CD8-positive, alpha-beta memory T cell (primary cell): ENCODE measurements at places on chromosomes 11 and 22. TPM values are rescaled to one million over a fixed set of nuclear protein-coding genes. Genes with fewer than 3 reads are reported as not detected.

- DNase-seq = no peak
Observed at GRCh38 chr11:2862395-2863275, 22.9 kb downstream of the CDKN1C start.

DNA sequence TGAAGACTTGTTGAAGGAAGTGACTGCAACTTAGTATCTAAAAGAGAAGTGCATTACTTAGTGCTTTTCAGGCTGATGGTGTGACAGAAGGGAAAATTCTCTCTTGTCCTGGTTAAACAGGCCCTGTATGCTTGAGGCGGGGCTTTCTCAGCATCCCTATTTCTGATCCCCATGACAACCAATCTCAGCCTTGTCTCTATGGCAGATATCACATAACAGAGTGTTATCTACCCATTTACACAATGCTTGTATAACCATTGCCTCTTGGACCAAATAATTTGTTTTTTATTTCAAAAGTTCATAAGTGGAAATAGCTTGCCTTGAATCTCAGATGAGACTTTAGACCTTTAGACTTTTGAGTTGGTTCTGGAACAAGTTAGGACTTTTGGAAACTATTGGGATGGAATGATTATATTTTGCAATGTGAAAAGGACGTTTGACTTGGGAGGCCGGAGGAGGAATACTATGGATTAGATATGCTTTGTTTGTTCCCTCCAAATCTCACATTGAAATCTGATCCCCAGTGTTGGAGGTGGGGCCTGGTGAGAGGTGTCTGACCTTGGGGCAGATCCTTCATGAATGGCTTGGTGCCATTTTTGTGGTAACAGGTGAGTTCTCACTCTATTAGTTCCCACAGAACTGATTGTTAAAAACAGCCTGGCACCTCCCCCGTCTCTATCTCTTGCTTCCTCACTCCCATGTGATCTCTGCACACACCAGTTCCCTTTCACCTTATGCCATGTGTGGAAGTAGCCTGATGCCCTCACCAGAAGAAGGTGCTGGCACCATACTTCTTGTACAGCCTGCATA, 3.1 kb upstream of the GLYAT start:
- DNase-seq = no peak

- DNase-seq = no peak
Observed at GRCh38 chr11:10447445-10447844, 7.6 kb upstream of the AMPD3 start.

DNA sequence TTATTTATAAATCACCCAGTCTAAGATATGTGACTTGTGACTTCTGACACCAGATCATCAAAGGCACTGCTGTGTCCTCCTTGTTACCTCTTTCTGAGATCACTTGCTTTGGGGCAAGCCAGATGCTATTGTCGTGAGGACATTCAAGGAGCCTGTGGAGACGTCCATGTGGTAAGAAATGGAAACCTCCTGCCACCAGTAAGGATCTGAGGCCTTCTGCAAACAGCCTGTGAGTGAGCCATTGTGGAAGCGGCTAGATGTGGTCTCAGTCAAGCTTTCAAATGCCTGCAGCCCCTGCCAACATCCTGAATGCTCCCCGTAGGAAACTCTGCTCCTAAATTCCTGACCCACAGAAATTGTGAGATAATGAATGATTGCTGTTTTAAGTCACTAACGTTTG, 11.7 kb upstream of the RDX start:
- no peak for DNase-seq

GRCh38 chr22:30078320-30079311, 1.6 kb upstream of the HORMAD2 start:
- no peak for DNase-seq

GRCh38 chr11:130787973-130788570, 128.2 kb downstream of the SNX19 start:
- no peak for DNase-seq

Gene OR51B5
- total RNA-seq = not detected

Gene TSSK2
- total RNA-seq = not detected

DNA sequence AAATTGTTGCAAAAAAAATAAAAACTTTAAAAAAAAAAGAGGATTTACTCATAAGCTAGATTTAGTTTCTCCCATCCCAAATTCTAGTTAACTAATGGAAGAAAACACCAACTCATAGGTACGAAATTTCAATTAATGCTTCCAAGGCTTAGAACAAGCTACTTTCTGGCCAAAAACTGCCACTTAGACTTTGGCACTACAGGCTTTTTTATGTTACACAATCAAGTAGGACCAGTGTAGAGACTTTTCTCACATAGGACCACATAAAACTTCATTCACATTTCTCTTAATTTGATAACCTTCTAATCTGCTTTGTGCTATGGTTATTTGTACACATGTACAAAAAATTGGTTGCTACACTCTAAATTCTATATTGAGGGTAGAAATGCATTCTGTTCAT, 3.1 kb downstream of the ST13 start:
- DNase-seq = no peak

GRCh38 chr11:76443268-76443980, 1.4 kb upstream of the EMSY start:
- DNase-seq = no peak

GRCh38 chr11:116984589-116984988, 113.6 kb downstream of the SIK3 start:
- DNase-seq = no peak

DNA sequence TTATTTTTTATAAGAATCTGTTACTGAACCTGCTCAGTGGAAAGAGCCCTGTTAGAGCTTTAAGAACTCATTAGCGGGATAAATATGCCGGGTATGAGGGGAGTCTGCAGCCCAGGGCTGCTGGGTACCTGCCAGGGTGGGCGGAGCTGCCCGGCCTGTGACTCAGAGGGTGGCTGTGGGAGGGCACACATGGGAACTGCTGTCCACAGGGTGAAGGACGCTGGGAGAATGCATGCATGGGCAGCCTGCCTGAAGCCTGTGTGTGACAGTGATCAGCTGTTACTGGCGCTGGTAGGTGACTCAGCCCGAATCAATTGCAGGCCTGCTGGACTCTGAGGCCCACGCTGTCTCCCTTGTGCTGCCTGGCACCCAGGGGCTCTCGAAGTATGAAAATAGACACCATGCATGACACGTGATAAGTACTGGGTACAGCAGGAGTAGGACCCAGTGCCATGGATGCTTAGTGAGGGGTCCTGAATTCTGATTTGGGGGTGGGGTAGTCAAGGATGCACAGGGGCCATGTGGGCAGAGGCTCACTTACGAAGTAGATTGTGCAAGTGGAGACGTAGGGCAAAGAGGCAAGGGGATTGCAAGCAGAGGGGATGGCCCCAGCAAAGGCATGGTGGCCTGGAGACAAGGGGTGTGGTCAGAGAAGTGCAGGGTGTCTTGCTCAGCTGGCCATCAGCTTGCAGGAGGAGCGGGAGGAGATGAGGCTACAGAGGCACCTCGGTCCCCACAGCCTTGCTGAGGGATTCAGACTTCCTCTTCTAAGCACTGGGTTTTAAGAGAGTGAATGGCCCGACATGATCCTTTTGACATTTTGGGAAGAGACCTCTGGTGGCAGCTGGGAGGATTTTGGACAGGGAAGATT, 36.5 kb downstream of the GRIK4 start:
- DNase-seq = no peak

Gene PKP3
- not detected for total RNA-seq

Gene MPPED2
- not detected for total RNA-seq

DNA sequence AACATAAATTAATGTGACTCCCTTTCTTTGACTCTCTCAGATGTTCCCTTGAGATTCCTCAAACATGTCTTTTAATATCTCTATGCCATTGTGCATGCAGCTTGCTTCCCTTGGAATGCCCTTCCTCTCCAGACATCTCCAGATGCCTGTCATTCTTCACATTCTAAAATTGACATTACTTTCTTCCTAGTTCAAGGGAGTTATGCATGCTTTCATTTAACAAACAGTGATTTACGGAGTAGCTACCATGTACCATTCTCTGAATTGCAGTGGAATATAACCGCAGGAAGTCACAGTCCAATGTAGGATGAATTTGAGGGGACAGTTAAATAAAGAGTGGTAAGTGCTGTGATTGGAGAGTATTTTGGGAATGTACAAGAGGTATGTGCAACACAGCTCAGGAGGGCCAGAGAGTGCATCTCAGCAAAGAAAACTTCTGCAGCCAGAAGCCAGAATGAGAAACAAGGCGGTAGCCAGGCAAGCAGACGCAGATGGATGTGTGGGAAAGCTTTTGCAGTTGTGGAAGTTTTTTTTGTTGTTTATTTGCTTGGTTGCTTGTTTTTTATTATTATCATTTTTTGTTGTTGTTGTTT, 18.7 kb downstream of the MMP10 start:
- no peak for DNase-seq

DNA sequence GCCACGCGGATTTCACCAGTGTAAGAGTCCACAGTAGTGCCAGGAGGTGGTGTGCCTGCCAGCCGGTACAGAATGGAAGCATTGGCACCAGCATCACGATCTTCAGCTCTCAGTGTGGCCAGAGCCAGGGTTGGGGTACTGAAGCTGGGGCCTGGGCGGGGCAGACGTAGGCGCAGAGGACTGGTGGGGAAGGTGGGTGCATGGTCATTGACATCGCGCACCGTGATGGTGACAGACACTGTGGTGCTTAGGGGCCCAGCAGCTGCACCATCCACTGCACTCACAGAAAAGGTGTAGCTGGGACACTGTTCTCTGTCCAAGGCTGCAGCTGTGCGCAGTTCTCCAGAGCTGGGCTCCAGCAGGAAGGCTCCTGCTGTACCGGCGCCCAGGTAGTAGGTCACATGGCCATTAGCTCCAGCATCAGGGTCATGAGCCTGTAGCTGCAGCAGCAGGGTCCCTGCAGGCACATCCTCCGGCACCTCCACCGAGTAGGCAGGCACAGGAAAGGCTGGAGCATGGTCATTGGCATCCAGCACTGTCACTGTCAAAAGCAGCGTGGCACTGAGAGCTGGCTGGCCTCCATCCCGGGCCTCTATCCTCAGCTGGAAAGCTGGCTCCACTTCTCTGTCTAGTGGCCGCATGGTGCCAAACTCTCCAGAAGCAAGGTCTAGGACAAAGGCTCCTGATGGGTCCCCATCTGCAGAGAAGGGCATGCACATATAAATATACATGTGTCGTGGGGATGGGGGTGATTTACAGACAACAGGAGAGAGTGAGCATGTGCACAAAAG, 7.9 kb upstream of the TPP1 start:
- DNase-seq = no peak

GRCh38 chr11:27356624-27357222, 6.3 kb downstream of the CCDC34 start:
- DNase-seq = no peak

DNA sequence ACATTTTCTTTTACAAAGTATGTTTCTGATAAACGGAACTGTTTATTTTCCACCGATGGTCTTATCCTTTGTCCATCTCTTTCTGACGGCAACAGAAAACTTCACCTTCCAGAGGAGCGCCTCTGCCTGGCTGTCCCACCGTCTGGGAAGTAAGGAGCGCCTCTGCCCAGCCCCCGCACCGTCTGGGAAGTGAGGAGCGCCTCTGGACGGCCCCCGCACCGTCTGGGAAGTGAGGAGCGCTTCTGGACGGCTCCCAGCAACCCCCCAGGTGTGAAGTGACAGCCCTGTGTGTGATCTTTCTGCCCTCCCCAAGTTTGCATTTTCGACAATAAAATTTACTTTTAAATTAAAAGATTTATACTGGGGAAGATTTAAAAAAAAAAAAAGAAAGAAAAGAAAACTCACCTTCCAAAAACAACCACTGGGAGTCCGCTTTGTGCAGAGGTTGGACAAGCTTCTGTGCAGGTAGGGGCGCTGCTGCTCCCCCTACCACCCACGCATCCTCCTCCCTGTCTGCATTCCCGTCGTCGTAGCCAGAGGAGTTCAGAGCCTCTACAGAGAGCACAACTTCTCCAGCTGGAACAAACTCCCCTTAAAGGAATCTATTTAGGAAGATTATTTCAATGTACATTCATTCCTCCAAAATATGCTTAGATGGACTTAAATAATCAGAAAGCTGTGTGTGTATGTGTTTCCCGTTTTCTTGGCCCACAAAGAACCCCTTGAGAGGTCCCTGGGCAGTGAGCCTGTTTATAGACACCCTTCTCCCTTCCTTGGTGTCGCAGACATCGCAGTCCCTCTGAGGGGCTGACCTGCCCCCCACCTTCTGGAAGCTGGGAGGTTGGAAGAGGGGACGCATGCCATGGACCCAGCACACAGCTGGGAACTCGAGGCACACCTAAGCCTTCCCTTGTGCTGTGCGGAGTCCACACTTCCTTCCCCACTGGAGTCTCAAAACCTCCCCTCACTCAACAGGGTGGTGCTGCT, 849 bp upstream of the APOBEC3B start:
- no peak for DNase-seq

Gene MIAT
- total RNA-seq = 57.5 TPM

Gene HSPB2
- total RNA-seq = not detected

- no peak for DNase-seq
Observed at GRCh38 chr22:49879871-49880270, 26.2 kb downstream of the ZBED4 start.

DNA sequence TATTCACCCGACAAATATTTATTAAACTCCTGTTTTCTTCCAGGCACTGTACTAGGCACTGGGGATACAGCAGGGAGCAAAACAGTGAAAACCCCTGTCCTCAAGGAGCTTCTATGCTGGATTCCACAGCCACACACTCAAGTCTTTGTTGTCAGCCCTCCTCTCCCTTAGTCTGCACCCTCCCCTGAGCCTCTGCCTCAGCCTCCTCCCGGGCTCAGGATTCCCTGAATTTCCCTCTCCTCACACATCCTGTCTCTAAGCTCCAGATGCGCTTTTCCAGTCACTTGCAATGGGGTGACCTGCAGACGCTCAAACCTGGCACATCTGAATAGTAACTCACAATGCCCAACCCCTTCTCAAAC, 13.5 kb upstream of the TUB start:
- DNase-seq = no peak

Gene OR8H1
- not detected for total RNA-seq

Gene EIF1AD
- 81.3 TPM for total RNA-seq
